Frontal cortex (tissue), 4 donors: ENCODE measurements at places on chromosomes 11 and 22.

DNA sequence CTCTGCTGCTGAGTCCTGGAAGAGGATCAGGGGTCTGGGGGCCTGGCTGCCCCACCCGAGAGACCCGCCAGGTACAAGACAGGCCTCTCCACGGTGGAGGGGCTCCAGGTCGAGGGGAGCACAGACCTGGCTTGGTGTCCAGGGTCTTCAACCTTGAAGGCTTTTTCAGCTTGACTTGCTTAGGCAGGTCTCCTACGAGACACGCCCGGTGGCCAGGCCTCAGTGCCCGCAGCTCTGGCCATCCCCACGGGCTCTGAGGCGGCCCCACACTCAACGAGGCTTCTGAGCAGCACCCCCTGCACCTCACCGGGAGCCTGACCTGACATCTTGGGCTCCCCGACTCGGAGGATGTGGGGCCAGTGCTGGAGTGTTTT is 6.6 kb upstream of the PLXNB2 start:
- DNase-seq, result no peak

GRCh38 chr11:124207102-124207792 is 24.1 kb downstream of the OR10D3 start:
- DNase-seq, result no peak

- DNase-seq, result no peak
Measured at GRCh38 chr11:13939961-13940906, 22.3 kb upstream of the SPON1 start.

DNA sequence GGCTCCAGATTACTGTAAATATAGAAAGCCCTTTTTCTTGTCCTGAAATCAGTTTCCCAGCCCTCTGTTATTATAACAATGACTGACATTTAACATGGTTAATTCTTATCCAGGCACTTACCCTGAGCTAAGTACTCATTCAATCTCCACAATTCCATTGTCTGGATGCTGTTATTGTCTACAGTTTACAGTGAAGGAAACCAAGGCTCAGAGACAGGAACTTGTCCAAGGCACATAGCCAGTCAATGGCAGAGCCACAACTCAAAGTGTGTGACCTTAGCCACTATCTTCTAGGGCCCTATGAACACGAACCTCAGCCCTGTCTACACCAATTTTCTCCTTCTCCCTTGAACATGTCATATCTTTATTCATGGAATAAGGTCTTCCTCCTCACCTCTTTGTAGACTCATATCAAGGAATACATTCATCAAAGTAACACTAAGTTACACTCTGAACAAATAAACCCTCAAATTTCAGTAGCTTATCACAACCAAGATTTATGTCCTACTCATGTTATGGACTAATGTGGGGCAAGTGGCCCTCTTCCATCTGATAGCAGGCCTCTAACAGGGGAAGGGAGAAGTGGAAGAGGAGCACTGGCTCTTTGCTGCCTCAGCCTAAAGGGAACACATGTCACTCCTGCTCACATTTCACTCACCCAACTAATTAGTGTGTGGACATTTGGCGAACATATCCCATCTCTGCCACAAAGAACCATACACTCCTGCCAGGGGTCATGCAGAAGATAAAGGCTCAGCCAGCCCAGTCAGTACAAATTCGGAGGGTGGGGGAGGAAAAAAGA is 39.3 kb upstream of the APLNR start:
- DNase-seq, result no peak

DNA sequence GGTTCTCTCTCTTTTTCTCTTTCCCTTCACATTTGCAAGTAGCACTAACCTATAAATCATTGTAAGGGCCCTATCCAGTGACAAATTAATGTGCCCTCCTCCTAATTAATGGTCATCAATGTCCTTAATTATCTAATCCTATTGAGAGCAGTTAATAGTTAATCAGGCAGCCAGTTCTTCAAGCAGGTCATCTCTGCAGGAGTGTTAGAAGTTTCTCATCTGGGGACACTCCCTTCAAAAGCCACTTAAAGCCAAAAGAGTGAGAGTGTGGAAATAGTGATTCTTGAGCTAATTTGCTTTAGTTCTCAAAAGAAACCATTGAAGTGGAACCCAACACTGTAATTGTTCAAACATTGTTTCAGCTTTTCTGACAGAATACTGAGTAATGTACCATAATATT is 141.6 kb downstream of the ELP4 start:
- no peak for DNase-seq

- DNase-seq, result no peak
Measured at GRCh38 chr22:50071432-50072166, 13.5 kb upstream of the TTLL8 start.

GRCh38 chr11:16607675-16608644 is 130.5 kb upstream of the C11orf58 start:
- no peak for DNase-seq

- DNase-seq, result no peak
Measured at GRCh38 chr11:109133159-109133558, 288.8 kb upstream of the C11orf87 start.

- no peak for DNase-seq
Measured at GRCh38 chr11:113496026-113496651, 20.9 kb upstream of the DRD2 start.

- DNase-seq, result peak; percentile 51
Measured at GRCh38 chr11:64916040-64916774, 802 bp downstream of the ATG2A start.

GRCh38 chr11:57490456-57491248 is 24.9 kb downstream of the SLC43A1 start:
- no peak for DNase-seq

DNA sequence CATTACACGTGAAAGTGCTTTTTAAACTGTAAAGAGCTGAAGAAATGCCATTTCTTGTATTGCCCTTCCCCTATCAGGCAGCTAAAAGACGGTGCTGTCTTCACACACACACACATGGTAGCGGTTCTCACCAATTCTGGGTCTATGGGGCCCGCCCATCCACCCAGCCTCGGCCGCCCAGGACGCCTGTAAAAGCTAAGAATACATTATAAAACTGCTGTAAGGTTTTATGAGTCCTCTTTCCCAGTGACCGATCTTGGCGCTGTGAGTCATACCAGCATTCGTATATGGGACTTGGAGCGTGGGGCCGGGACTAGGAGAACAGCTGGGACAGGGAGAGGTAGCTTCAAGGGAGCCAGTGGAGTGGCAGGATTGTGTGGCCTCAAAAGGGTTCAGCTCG is 149.7 kb upstream of the CADM1 start:
- no peak for DNase-seq

GRCh38 chr11:107331728-107332127 is 125.9 kb downstream of the CWF19L2 start:
- no peak for DNase-seq

GRCh38 chr11:86162239-86162638 is 82.3 kb upstream of the EED start:
- DNase-seq, result no peak

DNA sequence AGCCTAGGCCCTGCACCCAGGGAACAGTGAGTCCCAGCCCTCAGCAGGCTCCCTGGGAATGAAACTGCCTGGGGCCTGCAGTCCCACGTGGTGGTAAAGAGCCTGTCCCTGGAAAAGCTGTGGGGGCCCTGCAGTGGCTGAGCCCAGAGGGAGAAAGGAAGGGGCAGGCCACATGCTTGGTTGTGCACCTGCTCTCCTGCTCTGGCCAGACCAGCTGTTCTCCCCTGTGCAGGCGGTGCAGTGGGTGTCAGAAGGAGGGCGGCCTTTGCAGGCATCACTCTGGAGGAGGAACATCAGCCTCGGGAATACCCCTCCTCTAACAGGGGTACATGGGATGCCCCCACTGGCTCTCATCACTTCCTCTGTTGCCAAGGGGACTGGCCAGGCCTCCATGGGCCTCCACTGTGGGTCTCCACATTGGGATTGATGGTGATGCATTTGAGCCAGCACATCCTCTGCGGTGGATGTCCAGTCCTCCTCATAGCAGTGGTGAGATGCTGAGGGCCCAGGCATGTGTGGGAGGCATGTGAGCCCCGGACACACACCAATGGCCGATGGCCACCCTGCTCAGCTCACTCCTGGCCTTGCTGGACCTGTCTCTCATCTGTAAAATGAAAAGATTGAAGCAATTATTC is 690.4 kb downstream of the BRD1 start:
- DNase-seq, result no peak

DNA sequence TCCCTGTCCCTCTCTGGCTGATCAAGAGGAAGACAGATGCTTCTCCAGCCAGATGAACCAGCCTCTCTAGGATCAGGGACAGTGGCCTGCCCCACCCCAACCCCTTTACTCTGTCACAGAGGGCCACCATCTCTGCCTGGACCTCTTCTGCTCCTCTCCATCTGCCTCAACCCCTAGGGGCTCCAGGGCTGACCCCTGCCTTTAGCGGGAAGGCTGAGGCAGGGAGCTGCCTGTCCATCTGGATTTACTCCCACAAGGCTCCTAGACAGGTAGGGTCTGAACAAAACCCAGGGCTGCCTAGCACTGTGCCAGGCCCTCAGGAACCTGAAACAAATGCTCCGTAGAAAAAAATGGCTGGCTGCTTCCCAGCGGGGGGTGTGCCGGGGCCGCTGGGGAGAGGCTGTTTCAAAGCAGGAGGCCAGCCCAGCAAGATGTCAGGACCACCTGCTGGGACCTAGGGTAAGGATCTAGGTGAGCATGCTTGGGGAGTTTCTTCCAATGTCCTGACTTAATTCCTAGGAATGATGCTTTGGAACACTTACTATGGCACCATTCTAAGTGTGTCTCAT is 3.2 kb downstream of the CHST1 start:
- no peak for DNase-seq

- DNase-seq, result no peak
Measured at GRCh38 chr22:39832627-39833074, 60.9 kb downstream of the ENTHD1 start.

GRCh38 chr11:17601676-17602075 is 54.6 kb downstream of the OTOG start:
- DNase-seq, result no peak

- no peak for DNase-seq
Measured at GRCh38 chr11:67644042-67644441, 4.5 kb upstream of the TBX10 start.

GRCh38 chr11:86214710-86215109 is 29.8 kb upstream of the EED start:
- DNase-seq, result no peak

GRCh38 chr11:129574431-129574830 is 198.8 kb downstream of the BARX2 start:
- DNase-seq, result no peak

DNA sequence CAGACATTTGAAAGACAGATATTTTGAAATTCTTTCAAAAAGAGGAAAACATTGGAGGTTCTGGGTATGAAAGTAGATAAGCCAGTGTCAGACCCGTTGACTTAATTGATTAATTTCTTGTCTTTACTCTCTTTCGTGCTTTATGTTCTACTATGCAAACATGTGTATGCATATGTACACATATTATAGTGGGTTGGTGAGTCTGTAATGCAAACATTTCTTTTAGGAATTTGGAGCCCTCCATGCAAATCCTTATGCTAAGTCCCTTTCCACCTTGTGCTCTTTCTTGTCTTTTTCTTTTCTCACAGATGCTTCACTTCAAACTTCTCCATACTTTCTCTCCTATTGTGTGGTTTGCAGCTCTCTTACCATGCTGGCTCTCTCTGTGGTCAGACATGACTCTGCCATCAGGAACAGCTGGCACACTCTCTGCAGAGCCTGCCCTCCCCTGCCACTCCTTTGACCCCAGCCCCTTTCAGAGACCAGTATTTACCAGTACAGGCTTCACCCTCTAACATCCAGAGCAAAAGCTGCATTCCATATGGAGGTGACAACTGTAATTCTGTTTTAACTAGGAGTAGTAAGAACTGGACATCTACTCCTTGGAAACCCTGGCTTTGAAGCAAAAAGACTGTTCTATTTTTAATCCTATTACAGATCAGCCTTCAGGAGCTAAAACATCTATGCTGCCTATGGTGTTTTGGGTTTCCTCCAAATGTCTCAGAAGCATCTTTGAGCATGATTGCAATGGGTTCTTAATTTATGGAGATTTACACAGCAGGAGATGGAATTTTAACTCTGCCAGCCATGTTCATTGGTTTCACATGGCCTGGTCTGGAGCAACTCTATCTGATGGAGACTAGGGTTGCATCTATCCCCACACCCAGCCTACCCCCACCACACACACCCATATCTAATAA is 386.9 kb upstream of the FAT3 start:
- no peak for DNase-seq

- no peak for DNase-seq
Measured at GRCh38 chr22:40240686-40241085, 63.0 kb downstream of the TNRC6B start.

DNA sequence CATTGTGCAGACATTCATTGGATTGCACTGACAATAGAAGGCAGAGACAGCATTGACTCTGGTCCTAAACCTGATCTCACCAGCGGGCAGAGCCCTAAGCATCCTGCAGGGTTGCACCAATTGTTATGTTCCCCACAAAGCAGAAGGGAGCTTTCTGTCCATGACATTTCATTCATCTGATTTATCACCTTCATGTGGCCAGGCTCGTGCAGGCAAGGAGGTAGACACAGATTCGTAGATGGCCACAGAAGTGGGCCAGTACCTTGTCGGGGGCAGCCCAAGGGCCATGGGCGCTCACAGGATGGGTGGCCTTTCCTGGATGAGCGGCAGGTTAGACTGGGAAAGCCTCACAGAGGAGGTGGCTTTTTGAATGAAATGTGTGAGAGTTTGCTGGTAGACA is 2.9 kb downstream of the TSKU start:
- DNase-seq, result no peak

DNA sequence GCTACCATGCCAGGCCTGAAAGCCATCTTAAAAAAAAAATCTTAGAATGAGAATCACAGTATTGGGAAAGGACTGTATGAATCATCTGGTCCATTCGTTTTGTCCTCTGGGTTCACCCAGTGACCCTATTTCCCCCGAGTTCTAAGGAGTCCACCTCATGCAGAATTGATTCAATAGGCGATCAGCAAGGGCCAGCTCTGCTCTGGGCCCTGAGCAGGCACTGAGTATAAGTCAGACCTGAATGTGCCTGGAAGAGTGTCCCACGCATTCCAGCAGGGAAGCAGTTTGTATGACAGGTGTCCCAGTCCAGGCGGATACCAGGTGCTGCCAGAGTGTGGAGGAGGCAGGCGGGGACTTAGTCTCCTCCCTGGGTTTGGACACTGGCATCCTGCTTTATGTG is 883 bp upstream of the HMOX1 start:
- no peak for DNase-seq

- DNase-seq, result no peak
Measured at GRCh38 chr11:88300888-88301487, 36.5 kb downstream of the CTSC start.

GRCh38 chr22:30327864-30328345 is 1.2 kb upstream of the TBC1D10A start:
- no peak for DNase-seq

DNA sequence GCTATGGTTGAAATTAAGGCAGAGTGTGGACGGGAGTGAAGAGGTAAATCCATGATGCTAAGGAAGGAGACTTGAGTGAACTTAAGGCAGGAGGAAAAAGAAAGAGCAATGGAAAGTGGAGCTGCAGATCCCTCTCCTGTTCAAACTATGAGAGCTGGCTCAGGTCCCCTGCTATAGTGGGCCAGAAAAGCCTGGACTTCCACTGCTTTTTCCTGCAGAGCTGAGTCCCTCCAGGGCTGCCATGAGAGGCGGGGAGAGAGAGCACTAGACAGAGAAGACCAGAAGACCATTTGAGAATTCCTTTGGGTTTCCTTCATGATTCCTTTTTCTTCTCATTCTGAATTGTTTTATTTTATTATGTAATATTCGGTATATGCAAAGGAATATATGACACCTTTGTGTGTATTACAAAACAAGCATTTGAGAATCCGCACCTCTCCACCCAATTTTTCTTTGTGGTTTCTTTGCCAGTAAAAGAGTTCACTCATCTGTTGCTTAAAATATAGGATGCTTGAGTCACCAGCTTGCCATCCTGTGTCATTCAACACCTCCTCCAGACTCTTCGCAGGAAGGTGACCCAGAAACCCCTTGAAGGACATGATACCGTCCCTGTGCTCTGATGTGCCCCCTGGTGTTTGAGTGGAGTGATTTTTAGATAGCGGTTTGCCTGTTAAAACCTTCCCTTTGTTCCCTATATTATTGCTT is 24.4 kb downstream of the SREBF2 start:
- no peak for DNase-seq
